Islet precursor cell (in vitro differentiated cells): ENCODE measurements at places on chromosomes 1 and 21.

DNA sequence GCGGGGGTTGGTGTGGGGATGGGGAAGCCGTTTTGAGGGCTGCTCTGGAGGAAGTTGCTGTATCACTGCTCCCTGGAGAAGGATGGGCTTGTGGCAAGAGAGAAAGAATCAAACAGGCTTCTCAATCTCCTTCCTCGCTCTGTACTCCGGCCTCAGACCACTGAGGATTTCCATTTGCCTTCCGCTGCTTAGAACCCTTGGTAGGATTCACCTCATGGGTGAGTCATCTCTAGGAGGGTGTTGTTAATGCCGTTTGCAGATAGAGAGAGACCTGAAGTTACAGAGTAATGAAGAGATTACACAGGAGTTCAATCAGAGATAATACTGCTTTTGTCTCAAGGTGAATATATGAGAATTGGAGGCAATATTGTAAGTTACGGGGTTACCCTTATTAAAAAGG lies 15.3 kb downstream of the SLC35F3 start:
- DNase-seq, result no peak

DNA sequence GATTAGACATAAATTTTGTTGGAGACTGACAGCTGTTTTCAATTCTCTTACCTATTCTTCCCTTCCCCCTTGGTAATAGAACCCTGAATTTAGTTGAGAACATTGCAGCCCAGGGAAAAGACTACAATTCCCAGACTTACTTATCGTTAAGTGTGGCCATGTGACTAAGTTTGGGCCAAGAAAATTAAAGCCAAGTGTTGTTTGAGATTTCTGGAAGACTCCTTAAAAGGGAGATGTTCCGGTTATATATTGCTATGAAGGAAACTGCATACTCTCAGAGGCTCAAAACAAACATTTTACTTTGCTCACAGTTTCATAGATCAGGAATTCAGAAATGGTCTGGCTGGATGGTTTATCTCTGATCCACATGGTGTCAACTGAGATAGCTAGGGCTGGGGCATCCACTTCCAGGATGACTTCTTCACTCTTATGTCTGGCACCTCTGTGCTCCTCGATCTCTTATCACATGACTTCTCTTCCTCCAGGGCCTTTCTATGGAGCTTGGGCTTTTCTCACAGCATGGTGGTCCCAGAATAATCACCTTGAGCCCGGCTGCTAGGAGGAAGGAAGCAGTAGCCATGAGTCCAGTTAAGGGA lies 22.4 kb upstream of the CD34 start:
- DNase-seq, result no peak

DNA sequence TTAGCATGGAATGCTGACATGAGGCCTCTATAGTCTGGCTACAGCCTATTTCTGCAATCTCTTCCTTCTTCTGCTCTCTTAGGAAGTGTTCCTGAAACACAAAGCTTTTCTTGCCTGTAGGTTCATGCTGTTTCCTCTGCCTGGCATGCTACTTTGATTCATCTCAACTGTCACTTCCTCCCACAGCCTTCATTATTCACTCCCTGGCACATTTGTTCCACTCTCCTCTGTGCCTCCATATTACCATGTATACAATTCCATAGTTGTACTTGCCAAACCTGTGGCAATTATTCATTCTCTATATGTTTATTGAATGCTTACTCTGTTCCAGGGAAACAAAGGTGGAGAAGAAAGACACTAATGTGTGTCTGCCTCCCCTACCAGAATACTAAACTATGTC lies 210.2 kb downstream of the LRRC7 start:
- no peak for DNase-seq

DNA sequence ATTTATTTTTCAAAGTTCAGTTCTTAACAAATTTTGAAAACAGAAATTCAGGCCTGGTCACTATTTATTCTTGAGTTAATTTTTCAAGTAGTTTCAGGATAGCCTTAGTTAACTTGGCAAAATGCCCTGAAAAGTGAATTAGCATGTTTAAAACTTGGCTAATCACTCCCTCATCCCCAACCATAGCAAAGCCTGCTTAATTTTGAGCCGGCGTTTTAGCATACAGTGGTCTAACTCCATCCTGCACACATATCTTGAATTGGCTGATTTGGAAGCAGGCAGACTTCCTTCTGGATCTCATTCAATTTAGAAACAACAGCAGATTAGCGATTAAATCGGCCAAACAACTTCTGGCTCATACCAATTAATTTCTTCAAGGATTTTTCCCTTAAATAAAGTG lies 439.2 kb downstream of the PTBP2 start:
- DNase-seq, result no peak

GRCh38 chr1:205554026-205554811 lies 49.8 kb downstream of the CDK18 start:
- no peak for DNase-seq

DNA sequence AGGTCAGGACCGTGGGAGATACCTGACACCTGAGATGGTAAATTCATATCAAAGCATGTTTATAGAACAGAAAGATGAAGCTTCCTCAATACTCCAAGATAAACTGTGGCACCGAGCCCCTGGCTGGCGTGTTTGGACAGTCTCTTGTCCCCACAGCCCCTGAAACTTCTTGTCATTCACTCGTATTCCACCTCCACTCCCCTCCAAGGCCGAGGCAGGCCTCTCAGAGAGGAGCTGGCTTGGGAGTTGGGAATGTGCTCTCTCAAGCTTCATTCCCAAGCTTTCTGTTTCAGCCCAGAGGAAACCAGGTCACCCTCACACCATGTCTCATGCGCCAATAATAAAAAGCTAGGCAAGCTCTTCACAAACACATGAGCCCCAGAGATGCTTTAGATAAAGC lies 86.1 kb downstream of the NPHP4 start:
- DNase-seq, result peak; percentile 28

GRCh38 chr1:204128964-204129896 lies 22.6 kb downstream of the ETNK2 start:
- DNase-seq, result peak; percentile 86

GRCh38 chr1:11874624-11875023 lies 15.9 kb upstream of the NPPB start:
- DNase-seq, result no peak

- no peak for DNase-seq
Measured at GRCh38 chr1:109622895-109623294, 3.3 kb downstream of the AMPD2 start.

DNA sequence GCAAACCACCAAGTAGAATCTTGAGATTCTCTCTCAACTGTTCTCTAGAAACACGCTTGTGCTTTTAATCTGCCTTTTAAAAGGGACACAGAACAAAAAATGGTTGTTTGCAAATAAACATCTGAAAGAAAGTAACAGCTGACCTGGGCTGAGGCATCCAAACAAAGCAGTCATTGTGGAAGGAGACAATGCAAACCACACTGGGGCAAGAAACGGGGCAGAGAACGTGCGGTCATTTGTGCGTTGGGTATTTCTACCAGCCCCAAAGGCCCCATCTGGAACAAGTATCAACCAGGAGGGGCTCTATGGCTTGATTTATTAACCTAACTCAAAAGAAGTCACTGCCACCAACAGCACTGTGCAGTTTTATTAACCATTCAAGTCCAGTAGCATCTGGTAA lies 6.0 kb downstream of the STMN1 start:
- DNase-seq, result no peak

- DNase-seq, result no peak
Measured at GRCh38 chr1:192516776-192517297, 58.7 kb upstream of the RGS1 start.

DNA sequence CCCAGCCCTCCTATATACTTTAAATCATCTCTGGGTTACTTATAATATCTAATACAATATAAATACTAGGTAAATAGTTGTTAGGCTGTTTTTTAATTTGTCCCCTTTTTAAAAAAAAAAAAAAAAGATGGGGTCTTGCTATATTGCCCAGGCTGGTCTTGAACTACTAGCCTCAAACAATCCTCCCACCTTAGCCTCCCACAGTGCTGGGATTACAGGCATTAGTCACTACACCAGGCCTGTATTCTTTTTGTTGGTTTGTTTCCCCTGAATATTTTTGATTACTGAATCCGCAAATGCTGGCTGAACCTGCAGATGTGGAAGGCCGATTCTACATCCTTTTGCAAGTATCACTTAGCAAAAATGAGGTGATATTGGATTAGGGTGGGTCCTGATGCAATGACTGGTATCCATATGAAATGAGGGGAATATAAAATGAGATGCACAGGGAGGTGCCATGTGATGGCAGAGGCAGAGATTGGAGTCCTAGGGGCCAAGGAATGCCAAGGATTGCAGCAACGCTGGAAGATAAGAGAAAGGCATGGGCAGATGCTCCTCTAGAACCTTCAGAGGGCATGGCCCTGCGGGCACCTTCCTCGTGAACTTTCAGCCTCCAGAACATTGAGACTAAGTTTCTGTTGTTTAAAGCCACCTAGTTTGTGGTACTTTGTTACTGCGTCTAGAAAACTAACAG lies 58.8 kb downstream of the SSBP3 start:
- DNase-seq, result no peak

- DNase-seq, result no peak
Measured at GRCh38 chr1:115379943-115380342, 41.9 kb upstream of the NGF start.

GRCh38 chr1:231921646-231922345 lies 295.2 kb downstream of the DISC1 start:
- no peak for DNase-seq

DNA sequence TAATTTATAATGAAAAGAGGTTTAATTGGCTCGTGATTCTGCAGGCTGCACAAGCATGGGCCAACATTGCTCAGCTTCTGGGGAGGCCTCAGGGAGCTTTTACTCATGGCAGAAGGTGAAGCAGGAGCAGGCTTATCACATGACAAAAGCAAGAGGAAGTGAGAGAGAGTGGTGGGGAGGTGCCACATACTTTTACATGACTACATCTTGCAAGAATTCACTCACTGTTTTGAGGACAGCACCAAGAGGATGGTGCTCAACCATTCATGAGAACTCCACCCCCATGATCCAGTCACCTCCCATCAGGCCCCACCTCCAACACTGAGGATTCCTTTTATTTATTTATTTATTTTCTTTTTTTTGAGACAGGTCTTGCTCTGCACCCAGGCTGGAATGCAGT lies 5.5 kb upstream of the PLEKHM2 start:
- peak; percentile 86 for DNase-seq

- no peak for DNase-seq
Measured at GRCh38 chr1:213683529-213683928, 304.2 kb upstream of the PROX1 start.

DNA sequence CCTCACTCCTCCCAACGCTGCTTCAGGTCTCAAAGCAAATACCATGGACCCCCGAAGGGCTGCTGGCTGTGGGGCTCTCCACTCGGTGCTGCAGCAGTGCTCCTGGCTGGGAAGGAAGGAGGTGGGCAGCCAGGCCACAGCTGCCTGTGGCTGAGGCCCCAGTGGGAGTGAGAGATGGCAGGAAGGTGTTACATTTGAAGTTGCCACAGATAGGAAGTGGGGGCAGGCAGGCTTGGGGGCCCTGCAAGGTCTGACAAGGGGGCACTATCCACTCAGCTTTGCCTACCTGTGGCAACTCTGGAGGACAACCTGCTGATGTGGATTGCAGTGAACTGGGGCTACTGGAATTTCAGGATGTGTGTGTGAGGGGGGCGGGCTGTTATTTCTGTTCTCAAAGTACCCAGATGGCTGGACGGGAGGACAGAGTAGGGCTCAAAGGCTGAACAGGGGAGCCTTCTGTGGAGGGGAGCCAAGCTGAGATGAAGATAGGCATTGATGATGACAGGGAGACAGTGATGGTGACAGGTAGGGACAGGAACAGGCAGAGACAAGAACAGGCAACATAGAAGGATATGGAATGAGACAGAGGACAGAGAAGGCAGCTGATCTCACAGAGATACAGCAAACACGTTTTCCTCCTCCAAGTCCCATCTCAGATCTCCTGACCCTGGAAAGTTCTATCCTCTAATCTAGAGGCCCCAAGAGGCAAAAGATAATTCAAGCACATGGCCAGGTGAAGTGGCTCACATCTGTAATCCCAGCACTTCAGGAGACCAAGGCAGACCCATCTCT lies 1.8 kb downstream of the ZNF683 start:
- DNase-seq, result no peak

GRCh38 chr1:185360714-185361113 lies 43.7 kb upstream of the IVNS1ABP start:
- no peak for DNase-seq

DNA sequence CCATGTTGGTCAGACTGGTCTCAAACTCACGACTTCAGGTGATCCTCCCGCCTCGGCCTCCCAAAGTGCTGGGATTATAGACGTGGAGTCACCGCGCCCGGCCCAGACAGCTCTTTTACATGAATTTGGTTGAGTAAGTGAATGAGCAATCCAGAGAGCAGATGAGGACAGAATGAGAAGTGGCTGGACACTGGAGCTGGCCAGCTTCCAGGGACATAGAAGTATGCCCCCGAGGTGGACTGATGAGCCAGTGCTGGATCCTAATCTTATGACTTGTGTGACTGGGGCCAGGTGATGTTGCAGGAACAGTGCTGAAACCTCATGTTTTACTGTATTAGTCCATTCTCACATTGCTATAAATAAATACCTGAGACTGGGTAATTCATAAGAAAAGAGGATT lies 35.9 kb upstream of the KANK4 start:
- DNase-seq, result peak; percentile 65

- no peak for DNase-seq
Measured at GRCh38 chr1:147720557-147720956, 39.8 kb downstream of the GJA5 start.

DNA sequence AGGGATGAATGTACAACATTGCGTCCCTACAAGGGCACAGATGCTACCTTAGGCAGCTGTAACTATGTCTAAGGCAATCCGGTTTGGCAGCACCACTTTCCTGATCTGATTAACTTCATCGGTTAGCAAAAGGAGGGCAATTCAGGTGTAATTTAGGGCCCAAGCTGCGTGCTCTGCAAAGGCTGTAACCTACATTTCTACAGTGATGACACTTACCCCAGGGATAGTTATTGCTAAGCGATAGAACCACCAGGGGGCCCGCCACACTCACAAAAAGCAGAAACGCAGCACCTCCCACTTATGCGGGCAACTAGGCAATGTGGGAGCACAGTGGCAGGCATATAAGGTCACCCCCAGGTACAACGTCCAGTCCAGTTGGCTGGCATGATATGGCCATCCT lies 113.5 kb downstream of the GDAP2 start:
- DNase-seq, result no peak

GRCh38 chr1:221530791-221531190 lies 211.1 kb downstream of the DUSP10 start:
- DNase-seq, result no peak
